Suprapubic skin (tissue), 4 donors: ENCODE measurements at places on chromosomes 12 and 14.

DNA sequence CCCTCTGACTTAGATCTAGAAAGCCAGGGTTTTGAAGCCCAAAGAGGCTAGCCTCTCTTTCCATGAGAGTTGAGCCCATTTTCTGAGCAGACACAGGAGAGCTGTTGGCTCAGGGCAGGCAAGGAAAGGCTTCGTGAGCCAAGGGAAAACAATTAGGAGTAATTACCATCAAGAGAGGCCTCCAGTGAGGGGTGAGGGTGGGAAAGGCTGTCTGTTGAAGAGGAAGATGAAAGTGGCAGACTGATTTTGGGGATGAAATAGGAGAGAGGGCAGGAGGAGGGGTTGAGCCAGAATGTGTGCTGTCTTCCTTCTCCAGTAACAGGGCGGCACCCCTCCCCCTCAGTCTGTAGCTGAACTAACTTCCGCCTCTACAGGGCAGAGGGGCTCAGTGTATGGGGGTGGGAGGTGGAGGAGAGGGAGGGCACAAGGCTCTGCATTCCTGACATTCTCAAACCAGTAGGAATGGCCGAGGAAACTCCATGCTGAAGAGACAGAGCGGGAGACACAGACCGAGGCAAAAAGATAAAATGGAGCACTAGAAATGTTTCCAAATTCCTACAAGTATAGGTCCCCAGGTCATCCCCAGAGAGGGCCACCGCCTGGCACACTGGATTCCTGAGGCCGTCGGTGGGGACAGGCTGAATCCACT is 33.1 kb upstream of the COL2A1 start:
- no peaks in the 10 kb centered on the region for H3K27me3 ChIP-seq
- no peak for DNase-seq
- H3K4me1 ChIP-seq: no peaks in the 10 kb centered on the region
- no peak overlapping the region for H3K4me3 ChIP-seq

DNA sequence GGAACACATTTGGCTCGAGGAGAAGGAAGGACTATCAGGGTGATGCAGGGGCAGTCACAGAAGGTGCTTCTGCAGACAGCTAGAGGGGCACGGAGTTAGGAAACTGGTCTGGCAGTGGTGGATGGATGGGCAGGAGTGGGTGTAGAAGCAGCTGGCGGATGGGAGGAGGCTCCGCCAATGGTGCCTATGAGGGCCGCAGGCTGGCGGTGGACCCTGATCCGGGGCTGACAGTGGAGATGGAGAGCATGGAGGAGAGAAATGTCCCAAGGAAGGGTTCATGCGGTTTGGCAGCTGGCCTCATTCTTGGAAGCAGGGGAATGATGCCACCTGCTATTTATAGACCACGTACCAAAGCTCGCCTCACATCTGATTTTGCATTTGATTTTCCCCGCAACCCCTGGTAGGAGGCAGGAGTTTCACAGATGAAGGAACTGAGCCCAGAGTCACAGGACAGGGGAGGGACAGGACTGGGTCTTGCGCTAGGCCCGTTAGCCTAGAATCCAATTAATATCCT is 237.1 kb downstream of the FOXN3 start:
- H3K4me1 ChIP-seq: peaks cover 15% of the 10 kb centered on the region
- no peak overlapping the region for H3K4me3 ChIP-seq
- no peak for DNase-seq

- peaks cover 73% of the 10 kb centered on the region for H3K27me3 ChIP-seq
- H3K4me1 ChIP-seq: peaks cover 12% of the 10 kb centered on the region
- peak overlapping the region; percentile 13 for H3K4me3 ChIP-seq
Observed at GRCh38 chr14:104545942-104546501, 33.5 kb upstream of the C14orf180 start.

GRCh38 chr14:53043027-53043581 is 92.3 kb upstream of the FERMT2 start:
- peaks cover 8% of the 10 kb centered on the region for H3K36me3 ChIP-seq
- no peaks in the 10 kb centered on the region for H3K4me1 ChIP-seq
- DNase-seq: no peak
- no peak overlapping the region for H3K27ac ChIP-seq
- no peaks in the 10 kb centered on the region for H3K27me3 ChIP-seq
- no peak overlapping the region for H3K4me3 ChIP-seq

DNA sequence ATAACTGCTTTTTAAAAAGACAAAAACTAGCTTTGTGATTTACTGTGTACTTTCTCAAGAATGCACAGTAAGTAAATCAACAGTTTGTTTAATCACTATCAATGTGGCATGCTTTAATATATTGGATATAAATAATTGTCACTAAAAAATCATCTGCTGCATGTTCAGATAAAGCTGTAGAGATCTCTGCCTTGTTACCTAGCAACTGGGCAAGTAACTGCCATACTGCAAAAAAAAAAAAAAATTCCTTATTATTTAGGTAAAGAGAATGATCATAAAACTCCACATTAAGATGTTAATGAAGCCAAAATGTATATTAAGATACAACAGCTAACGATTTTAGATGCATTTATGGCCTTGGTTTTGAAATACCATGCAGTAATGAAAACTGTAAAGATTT is 237.4 kb downstream of the APAF1 start:
- H3K36me3 ChIP-seq: no peaks in the 10 kb centered on the region
- no peak overlapping the region for H3K27ac ChIP-seq
- no peak for DNase-seq
- no peak overlapping the region for H3K4me3 ChIP-seq
- H3K27me3 ChIP-seq: no peaks in the 10 kb centered on the region

- H3K27me3 ChIP-seq: no peaks in the 10 kb centered on the region
- H3K36me3 ChIP-seq: no peaks in the 10 kb centered on the region
- H3K4me3 ChIP-seq: no peak overlapping the region
- H3K27ac ChIP-seq: no peak overlapping the region
- DNase-seq: no peak
Observed at GRCh38 chr12:17197971-17198370, 592.0 kb upstream of the LMO3 start.

DNA sequence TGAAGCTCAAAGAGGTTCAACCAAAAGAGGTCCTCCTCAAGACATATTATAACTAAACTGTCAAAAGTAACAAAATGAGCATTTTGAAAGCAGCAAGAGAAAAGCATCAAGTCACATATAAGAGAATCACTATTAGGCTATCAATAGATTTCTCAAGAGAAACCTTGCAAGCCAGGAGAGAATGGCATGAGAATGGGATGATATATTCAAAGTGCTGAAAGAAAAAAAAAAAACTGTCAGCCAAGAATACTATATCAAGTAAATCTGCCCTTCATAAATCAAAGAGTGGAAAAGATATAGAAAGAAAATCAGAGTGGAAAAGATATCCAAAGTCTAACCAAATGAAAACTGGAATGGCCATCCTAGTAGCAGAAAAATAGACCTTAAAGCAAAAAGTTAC is 39.3 kb upstream of the TSPAN11 start:
- H3K4me3 ChIP-seq: no peak overlapping the region
- H3K27me3 ChIP-seq: no peaks in the 10 kb centered on the region
- H3K36me3 ChIP-seq: no peaks in the 10 kb centered on the region
- no peaks in the 10 kb centered on the region for H3K4me1 ChIP-seq
- no peak for DNase-seq
- no peak overlapping the region for H3K27ac ChIP-seq

GRCh38 chr12:67918441-67918840 is 70.8 kb upstream of the IFNG-AS1 start:
- no peaks in the 10 kb centered on the region for H3K27me3 ChIP-seq
- no peak for DNase-seq
- H3K27ac ChIP-seq: no peak overlapping the region
- H3K4me1 ChIP-seq: no peaks in the 10 kb centered on the region
- H3K36me3 ChIP-seq: no peaks in the 10 kb centered on the region
- H3K4me3 ChIP-seq: no peak overlapping the region

GRCh38 chr12:5295151-5295550 is 136.8 kb upstream of the NTF3 start:
- DNase-seq: no peak
- H3K36me3 ChIP-seq: no peaks in the 10 kb centered on the region
- no peaks in the 10 kb centered on the region for H3K4me1 ChIP-seq
- no peak overlapping the region for H3K27ac ChIP-seq
- peaks cover 13% of the 10 kb centered on the region for H3K27me3 ChIP-seq
- H3K4me3 ChIP-seq: no peak overlapping the region

DNA sequence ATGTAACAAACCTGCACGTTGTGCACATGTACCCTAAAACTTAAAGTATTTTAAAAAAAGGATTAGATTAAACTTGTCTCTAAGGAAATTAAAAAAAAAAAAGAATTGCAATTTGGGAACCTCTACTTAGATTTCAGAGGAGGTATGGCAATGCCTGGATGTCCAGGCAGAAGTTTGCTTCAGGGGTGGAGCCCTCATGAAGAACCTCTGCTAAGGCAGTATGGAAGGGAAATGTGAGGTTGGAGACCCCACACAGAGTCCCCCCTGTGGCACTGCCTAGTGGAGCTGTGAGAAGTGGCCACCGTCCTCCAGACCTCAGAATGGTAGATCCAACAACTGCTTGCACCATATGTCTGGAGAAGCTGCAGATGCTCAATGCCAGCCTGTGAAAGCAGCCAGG is 279.6 kb upstream of the CCDC196 start:
- no peaks in the 10 kb centered on the region for H3K36me3 ChIP-seq
- no peak for DNase-seq
- H3K27ac ChIP-seq: no peak overlapping the region
- no peaks in the 10 kb centered on the region for H3K4me1 ChIP-seq
- no peaks in the 10 kb centered on the region for H3K27me3 ChIP-seq

DNA sequence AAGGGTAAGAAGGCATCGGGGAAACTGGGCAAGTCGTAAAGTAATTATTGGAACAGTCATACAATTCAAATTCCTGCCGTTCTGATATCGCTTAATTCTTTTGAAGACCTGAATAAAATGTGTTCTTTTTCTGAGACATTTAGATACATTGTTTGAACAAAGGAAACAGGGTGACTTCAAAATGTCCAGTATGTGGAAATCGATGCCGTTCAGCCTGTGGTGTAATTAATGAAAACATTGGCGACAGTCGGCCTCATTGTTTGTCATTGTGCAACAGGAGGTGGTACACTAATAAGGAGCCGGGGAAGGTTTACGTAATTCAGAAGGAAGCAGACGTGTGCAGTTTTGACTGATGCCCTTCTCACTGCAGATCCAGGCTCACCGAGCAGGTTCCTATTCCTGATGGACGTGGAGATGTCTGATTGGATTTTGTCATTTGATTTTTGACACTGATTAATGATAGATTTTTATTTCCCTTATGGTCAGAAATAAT is 92.7 kb downstream of the BORCS5 start:
- peaks cover 4% of the 10 kb centered on the region for H3K4me1 ChIP-seq
- H3K4me3 ChIP-seq: no peak overlapping the region
- no peak for DNase-seq
- no peaks in the 10 kb centered on the region for H3K36me3 ChIP-seq

- H3K4me1 ChIP-seq: no peaks in the 10 kb centered on the region
- DNase-seq: no peak
- H3K27ac ChIP-seq: no peak overlapping the region
- H3K4me3 ChIP-seq: no peak overlapping the region
- no peaks in the 10 kb centered on the region for H3K36me3 ChIP-seq
Observed at GRCh38 chr12:114936148-114937079, 252.4 kb upstream of the TBX3 start.
